A172 (cell line): ENCODE measurements at places on chromosomes 12 and 14.

GRCh38 chr14:57875296-57875695 lies 9.4 kb upstream of the SLC35F4 start:
- DNase-seq: no peak

GRCh38 chr12:46794593-46795190 lies 31.1 kb downstream of the SLC38A4 start:
- DNase-seq: no peak

GRCh38 chr14:90629471-90629870 lies 186.8 kb downstream of the TTC7B start:
- no peak for DNase-seq

DNA sequence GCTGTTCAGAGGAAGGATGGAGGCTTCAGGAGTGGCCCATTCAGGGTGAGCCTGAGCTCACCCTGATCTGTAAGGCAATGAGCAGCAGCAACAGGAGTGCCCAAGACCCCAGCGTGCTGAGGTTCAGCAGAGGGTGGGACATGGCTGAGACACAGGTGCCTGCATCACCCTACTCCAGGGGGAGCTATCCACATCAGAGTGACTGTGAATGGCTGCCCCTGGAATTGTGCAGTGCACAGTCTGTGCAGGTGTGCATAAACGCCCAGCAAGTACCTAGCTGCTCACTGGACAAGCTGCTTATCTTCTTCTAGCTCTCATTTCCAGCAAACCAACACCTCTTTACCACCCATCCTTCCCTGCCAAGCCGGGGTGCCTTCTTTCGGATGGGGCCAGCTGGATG lies 140.6 kb upstream of the PRMT8 start:
- no peak for DNase-seq

- no peak for DNase-seq
Measured at GRCh38 chr14:99773521-99774497, 19.4 kb upstream of the EML1 start.

GRCh38 chr12:120862664-120863063 lies 41.5 kb downstream of the SPPL3 start:
- no peak for DNase-seq
